Activated T-helper 1 cell treated with anti-CD3 and anti-CD28 coated beads, Interleukin-2, amount 50 U/mL, for 16 hours (primary cell): ENCODE measurements at places on chromosomes 4 and X.

DNA sequence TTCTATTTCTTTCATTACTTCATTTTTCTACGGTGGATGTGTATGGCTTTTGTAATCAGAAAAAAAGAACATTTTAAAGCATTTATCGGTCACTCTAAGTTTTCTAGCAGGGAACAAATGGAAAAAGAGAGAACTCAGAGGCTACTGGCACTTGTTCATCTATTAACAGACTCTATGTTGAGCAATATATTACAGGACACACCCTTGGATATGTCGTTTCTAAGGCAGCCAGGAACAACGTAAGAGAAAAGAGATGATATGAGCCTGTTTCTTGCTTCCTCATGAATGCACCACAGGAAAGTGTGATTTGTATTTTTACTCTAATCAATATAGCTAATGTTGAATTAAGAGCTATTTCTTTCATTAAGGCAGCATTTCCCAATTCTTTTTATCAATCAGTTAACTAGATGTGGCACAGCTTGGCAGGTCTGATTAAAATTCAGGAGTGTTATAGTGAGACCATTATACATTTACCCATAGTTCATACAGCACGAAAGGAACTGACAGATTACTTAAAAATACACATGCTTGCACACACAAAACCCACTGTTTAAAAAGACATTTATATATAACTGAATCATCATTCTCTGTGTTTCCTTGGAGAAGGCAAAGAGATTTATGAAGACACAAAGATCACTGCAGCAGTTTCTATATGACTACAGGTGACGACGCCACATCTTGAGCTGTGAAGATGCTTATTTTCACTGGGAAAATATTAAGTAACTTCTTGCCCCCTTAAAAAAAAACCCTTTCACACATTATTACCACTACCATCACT is 13.0 kb downstream of the RAB9B start:
- no peak for DNase-seq

GRCh38 chr4:165826166-165826565 is 46.9 kb upstream of the TLL1 start:
- no peak for DNase-seq

DNA sequence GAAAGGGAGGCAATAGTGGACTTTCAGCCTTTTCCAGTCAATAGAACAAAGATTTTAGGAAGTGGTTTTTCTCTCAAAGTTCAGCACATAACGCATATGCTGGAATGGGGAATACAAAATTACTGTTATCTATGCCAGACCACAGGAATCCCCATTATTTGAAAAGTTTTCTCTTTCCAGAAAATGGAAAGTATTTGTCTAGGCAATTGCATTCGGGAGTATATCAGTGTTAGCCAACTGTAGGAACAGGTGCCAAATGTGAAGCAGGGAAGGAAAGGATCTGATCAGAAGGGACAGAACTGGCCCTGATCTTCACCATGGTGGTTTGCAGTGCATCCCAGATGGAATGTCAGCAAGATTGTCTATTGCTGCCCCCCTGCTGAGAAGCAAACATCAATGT is 213.6 kb downstream of the CPE start:
- DNase-seq: no peak

DNA sequence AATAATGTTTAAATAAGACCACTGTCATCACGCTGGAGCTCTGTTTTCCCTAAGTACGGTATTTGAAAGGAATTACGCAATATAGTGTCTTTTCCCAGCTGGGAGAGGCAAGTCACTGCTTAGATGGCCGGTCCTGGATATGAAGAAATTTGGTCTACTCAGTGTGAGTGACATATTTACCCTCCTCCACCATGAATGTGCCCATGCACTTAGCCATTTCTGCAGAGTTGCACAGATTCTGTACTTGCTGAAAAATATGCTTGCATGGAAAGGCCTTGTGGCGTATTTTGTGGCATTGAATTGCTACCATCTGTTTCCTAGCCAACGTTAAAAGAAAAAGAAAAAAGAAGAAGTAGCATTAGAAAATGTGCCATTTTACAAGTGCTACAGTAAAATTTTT is 73.1 kb downstream of the ADGRL3 start:
- DNase-seq: no peak

GRCh38 chr4:123806056-123806455 is 409.5 kb downstream of the SPRY1 start:
- DNase-seq: no peak

DNA sequence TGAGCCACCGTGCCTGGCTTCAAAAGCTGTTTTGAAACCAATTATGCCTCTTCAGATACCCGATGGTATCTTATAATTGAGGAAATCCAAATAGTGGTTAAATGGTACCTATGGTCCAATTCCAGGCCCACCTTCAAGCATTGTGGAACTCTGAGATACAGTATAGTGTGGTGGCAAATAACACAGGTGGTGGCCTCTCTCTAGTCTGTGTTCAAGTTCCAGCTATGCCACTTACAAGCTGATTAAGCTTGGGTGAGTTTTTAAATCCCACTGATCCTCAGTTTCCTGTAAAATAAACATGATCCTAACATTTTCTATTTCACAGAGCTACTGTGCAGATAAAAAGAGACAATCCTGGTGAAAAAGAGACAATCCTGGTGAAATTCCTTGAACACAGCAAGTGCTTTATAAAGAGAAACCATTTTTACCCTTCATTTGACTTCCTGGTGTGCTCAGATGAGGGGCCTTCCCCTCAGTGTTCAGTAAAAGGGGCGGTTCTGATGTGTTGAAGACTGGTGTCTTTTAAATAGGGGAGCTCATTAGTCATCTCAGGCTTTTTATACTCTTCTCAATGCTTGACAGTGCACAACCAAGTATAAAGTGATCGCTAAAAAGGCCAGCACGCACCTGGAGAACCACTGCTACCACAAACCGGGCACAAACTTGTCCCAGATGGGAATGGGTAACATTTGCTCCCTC is 30.8 kb upstream of the CD40LG start:
- no peak for DNase-seq

DNA sequence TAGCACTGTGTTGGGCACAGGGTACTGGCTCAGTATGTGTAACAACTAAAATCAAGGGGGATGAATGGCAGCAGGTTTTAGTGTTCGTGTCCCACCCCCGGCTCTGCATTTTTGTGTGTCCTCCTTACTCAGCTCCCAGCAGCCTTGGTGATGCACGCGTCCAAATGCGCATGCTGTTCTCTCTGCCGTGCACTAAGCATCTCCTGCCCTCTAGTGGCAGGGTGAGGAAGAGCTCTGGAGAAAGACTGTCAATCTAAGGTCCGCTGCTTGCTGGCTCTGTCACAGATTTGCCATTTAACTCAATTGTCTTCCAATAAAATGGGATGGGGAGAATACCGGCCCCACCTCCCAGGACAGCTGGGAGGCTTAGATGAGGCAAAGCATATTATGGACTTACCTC is 61.4 kb downstream of the WFS1 start:
- no peak for DNase-seq

DNA sequence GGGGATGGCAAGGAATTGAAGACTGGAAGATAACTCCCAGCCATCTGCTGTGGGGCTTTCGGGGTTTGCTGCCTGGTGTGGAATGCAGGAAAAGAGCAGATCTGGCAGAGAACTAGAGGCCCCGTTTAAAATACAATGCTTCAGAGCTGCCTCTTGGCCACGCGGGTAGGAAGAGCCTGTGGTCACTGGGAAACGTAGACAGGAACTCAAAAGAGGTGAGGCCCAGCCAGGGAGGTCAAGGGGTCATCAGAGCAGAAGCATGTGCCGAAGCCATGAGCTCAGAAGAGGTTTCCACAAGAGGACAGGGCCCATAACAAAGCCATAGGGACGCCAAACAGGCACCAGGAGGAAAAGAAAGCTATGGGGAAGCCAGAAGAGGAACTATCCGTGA is 14.5 kb upstream of the STS start:
- no peak for DNase-seq

DNA sequence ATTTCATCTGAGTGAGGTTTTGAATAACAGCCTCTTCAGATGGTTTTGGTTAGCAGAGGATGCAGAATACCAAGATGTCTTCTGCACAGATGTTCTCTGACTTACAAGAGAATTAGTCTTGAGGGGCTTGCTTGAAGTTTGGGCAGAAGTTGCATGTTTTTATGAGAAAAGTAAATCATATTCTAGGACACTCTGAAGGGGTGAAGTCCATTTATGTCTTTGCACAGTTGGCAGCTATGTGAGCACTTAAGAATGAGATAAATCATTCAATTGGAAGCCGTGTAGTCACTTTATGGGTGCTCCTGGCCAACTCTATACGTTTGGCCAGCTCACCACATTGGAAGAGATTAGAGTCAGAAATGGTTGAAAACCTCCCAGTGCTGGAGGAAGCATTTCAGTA is 252.7 kb upstream of the KCNIP4 start:
- DNase-seq: no peak

GRCh38 chrX:100975212-100975611 is 5.7 kb downstream of the ARL13A start:
- no peak for DNase-seq

GRCh38 chrX:105515561-105515960 is 295.1 kb upstream of the TEX13A start:
- DNase-seq: no peak

GRCh38 chr4:915595-915994 is 16.5 kb downstream of the GAK start:
- no peak for DNase-seq

DNA sequence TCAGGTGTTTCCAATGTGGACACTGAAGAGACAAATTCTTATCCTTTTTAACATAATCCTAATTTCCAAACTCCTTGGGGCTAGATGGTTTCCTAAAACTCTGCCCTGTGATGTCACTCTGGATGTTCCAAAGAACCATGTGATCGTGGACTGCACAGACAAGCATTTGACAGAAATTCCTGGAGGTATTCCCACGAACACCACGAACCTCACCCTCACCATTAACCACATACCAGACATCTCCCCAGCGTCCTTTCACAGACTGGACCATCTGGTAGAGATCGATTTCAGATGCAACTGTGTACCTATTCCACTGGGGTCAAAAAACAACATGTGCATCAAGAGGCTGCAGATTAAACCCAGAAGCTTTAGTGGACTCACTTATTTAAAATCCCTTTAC is 18.6 kb downstream of the TLR7 start:
- no peak for DNase-seq

DNA sequence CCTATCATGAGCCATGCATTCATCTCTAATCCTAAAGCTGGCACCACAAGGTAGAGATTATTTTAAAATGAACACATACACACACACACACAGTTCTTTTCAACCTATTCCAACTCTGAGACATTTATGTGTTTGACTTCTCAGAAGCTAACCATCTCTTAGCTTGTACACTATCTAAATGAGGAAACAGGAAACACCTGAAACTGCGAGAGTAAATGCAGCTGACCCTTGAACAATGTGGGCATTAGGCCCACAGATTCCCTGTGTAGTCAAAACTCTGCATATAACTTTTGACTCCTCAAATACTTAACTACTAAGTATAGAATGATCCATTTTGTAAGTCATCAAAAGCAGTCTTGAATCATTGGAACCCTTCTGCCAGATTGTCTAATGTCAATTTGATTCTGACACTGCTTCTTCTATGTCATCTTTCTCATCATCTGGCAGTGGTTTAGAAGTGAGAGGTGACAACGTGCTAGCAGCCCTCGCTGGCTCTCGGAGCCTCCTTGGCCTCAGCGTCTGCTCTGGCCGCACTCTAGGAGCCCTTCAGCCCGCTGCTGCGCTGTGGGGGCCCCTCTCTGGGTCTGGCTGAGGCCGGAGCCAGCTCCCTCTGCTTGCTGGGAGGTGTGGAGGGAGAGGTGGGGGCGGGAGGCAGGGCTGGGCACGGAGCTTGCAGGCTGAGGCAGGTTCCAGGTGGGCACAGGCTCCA is 21.4 kb upstream of the IL15 start:
- no peak for DNase-seq

DNA sequence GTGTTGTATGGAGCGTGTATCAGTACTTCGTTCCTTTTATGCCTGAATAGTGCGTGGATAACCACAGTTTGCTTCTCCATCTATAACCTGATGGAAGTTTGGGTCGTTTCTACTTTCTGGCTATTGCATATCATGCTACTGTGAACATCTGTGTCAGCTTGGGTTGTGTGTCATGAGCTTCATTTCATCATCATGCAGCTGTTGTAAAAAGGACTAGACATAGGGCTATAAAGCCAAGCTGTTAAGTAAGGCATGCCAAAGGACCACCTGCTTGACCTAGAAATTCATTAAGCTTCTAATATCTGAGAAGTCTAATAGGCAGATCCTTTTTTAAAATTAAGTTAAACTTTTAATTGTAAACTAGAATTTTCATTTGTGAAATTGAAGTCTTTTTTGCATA is 18.4 kb downstream of the SMS start:
- no peak for DNase-seq

- DNase-seq: no peak
These were observed 564.4 kb downstream of the TMA16 start for GRCh38 chr4:164058776-164059445.
